NCI-H69 (cell line): ENCODE measurements at places on chromosomes 12 and 14.

DNA sequence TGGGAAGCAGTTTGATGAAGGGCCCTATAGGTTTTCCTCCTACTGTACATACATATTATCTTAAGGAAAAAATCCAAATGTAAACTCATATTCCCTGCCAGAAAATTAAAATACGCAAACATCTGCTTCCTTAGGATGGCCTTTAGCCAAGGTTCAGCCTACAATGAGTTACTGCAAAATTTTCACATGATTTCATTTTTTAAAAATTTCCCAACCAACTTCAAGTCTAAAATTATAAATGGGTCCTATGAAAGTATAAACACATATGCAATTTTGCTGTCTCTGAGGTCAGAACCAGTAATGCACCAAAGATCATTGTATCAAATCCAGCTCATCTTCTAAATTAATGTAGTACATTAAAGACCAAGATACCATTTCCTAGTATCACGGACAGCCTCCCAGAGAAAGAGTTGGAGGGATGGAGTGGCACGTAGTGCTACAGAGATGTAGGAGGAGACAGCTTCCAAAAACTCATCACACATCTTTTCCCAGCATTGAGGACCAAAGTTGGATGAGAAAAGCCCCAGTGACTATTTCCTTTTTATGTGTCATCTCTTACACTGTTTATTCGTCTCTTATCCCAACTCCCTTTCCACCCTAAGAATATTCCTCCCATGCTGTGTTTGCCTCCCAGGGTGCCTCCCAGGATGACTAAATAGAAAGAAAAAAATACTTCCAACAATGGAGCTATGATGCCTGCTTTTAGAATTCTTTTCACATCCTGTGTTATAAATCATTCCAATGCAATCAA, 92.3 kb upstream of the SLCO1C1 start:
- DNase-seq, result peak; percentile 64

DNA sequence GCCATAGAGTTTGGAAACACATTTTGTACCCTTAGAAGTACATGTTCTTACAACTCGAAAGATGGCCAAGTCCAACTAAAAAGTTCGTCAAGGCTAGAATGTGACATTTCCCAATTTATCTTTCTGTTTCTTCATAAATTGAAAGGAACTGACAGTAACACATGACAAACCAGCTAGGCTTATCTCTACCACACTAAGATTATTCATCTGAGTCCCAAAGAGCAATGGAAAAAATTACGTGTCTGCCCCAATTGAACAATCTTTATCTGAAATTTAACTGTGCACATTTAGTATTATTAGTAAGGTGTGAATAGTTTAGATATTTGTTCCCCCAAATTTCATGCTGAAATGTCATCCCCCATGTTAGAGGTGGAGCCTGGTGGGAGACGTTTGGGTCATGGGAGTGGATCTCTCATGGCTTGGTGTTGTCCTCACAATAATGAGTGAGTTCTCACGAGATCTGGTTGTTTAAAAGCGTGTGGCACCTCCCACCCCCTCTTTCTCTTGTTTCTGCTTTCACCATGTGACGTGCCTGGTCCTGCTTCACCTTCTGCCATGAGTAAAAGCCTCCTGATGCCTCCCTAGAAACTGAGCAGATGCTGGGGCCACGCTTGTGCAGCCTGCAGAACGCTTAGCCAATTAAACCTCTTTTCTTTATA, 13.3 kb downstream of the CPM start:
- no peak for DNase-seq

GRCh38 chr12:3061059-3061458, 16.1 kb upstream of the TSPAN9 start:
- peak; percentile 52 for DNase-seq

DNA sequence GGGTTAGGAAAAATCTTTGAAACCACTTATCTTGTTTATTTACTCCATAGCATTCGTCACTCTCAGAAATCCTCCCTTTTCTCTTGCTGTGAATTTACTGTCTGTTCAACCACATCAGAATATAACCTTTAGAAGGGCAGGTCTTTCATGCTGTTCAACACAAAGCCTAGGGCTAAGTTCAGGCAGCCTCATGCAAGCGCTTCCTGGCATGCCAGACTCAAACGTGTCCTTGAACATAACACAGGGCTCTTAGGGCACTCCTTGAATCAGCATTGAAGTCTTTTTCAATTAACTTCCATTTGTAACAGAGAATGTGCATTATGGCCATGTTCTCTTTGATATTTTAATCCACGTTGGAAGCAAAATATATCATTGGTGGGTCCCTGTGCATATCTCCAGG, 377.7 kb downstream of the GLT1D1 start:
- DNase-seq, result no peak

DNA sequence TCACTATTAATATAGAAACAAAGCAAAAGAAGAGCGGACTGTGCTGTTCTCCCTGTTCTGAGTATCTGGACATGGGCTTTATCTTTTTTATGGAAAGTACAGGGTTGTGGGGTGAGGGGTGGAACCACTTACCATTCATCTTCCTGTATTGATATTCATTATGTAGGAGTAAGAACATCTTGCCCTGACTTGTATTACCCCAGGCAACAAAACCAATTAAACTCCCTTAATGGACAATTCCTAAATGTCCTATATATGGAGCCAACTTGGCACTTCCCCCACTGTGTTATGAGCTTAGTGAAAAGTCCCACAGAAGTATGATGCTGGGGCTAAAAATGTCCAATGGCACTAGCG, 139.9 kb upstream of the KRR1 start:
- peak; percentile 85 for DNase-seq

DNA sequence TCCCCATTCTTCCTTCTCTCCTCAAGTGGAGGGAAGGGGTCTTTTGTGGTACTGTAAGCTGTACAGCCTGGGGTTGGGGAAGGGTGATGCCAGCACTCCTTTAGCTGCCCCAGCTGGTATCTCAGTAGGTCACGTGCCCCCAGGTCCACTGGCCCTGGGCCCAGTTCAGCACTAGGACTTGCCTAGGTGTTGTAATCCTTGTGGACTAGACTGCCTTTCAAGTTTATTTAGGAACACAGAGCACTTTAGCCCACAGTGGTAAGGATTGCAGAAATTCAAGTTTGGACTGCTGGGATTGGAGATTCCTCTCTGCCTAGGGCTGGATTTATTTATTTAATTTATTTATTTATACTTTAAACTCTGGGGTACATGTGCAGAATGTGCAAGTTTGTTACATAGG, 569.6 kb downstream of the AACS start:
- no peak for DNase-seq

DNA sequence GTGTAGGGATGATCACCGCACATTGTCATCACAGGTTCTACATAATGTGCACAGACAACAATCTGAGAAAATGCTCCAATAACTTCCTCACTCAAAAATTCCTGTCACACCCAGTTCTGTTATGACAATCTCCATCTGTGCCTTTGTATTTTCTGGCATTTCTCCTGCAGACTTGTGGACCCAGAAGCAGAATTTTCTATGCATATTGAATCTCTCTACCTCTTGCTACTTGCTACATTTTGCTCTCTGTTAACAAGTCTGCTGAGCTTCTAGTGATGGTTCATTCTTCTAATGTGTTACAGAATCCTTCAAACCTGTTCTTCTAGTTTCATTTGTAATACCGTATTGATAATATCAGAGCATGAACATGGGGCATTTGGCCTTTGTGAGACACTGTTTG, 127.8 kb upstream of the PTPRQ start:
- peak; percentile 32 for DNase-seq
